GM23248 (cell line): ENCODE measurements at places on chromosomes 11 and 22. TPM values are rescaled to one million over a fixed set of nuclear protein-coding genes. Genes with fewer than 3 reads are reported as not detected.
A peak's percentile ranks its signal among the peaks of the same experiment; 100 is the strongest.

DNA sequence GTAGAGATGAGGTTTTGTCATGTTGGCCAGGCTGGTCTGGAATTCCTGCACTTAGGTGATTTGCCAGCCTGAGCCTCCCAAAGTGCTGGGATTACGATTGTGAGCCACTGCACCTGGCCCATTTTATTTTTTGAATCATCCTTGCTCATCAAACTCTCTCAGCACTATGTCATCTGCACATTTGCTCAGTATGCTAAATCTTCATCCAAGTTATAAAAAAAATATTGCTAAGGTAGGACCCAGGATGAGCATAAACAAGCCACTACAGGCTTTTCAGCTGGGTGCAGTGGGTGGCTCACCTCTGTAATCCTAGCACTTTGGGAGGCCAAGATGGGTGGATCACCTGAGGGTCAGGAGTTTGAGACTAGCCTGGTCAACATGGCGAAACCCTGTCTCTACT is 510.1 kb upstream of the LARGE1 start:
- DNase-seq, result no peak

GRCh38 chr11:134257101-134257500 is 3.7 kb downstream of the ACAD8 start:
- no peak for DNase-seq

DNA sequence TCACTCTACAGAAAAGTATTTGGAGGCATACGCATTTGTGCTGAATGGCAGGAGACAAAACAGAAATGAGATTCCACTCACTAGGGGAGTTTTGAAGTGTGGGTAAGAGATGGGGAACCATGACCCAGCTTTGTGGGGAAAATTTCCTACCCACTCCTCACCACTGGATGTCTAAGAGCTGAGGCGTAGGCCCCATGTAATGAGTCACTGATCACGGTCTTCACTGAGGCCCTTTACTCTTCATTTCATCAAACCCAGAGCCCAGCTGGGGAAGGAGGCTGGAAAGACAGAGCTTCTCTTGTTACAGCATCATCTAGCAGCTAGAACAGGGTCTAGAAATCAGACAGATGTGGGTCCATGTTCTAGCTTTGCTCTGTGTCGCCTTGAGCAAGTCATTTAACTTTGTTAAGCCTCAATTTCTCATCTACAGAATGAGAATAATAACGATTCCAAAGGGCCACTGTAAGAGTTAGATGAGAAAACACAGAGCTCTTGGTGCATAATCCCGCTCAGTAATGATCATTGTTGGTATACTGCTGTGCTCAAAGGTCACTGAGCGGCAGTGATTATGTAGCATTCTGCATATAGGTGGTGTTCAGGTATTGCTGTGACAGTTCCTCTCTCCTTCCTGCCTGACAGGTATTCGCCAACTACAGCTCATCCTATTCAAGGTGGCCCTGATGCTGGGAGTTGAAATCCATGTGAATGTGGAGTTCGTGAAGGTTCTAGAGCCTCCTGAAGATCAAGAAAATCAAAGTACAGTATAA is 97.2 kb downstream of the MICAL2 start:
- DNase-seq, result peak; percentile 66

GRCh38 chr11:38456371-38456770 is 1858.3 kb upstream of the RAG2 start:
- no peak for DNase-seq

DNA sequence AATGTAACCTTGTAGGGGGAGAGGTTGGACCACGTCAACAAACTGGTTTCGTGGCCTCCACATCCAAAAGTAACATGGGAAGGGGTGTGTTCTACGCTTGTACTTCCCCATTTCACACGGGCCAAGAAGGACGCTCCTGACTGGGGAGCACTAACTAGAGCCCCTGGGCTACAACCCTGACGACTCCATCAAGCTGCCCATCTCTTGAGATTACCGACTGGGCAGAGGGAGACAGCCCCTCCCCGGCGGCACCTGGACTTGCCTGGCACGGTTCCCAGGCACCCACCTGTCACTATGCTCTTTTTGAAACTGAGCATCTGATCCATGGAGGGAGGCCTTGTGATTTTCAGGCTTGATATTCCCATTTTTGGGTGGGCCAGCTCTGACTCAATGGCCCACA is 68.5 kb downstream of the SHANK2 start:
- DNase-seq, result no peak

GRCh38 chr11:116112087-116112935 is 608.1 kb upstream of the CADM1 start:
- no peak for DNase-seq

GRCh38 chr11:95829580-95830259 is 39.4 kb downstream of the CEP57 start:
- peak; percentile 62 for DNase-seq

DNA sequence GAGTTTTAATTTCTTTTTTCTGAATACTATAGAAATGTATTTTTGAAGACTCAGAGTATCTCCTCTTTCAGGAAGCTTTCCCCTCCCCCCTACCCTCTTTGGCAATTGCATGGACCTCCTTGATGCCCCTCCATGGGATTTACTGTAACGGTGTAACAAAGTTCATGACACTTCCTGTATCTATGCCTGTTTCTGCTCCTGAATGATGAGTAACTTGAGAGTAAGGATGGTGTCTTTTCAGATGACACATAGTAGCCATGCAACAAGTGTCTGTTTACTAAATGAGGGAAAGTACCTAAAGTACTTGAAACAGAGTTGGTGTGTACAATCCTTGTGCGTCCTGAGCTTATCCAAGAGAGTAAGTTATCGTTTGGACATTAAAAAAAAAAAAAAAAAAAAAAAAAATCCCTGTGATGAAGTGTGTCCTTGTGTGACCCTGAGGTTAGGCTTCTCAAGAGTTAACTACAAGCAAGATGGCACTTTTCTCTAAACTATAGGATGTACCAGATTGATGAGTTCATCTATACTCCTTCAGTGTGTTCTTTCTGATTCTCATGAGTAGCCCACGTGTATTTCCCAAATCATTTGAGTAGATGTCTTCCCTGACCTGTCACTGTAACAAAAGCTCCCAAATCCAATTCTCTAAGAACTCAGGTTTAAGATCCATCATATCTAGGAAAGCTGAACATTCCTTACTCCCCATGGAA is 7.4 kb downstream of the ETS1 start:
- DNase-seq, result peak; percentile 72

DNA sequence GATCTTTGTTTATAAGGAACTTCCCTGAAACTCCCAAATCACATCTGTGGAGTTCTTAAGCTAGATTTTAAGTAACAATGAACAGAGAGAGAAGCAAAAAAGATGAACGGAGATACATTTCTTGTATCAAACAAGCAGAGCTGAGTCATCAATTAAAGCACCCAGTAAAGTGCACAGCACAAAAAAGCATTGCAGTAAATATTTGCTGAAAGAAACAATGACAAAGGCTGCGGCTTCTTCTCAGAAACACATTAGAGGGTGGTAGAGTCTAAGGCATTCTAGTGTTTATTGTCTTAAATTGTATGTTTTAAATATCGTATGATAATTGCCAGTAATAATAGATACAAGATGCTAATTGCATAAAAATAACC is 941.6 kb upstream of the CHORDC1 start:
- DNase-seq, result no peak

GRCh38 chr11:18749681-18750319 is 23.8 kb upstream of the IGSF22 start:
- DNase-seq, result peak; percentile 85

DNA sequence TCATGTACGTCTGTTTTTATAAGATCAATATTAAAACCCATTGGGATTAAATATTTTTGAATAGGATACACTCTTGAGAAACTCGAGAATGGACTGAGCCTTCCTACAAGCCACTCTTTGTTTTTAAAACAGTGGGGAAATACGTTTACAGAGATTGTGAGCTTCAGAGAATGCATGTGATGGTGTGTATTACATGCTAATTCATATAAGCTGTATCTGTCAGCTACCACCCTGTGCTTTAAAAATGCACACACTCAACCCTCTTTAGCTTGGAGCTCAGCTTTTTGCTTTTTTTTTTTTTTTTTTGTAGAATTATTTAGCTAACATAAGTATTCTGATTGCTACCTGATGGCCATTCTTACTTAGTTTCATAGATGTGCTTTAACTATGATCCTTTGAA is 46.3 kb upstream of the ASPHD2 start:
- DNase-seq, result no peak

DNA sequence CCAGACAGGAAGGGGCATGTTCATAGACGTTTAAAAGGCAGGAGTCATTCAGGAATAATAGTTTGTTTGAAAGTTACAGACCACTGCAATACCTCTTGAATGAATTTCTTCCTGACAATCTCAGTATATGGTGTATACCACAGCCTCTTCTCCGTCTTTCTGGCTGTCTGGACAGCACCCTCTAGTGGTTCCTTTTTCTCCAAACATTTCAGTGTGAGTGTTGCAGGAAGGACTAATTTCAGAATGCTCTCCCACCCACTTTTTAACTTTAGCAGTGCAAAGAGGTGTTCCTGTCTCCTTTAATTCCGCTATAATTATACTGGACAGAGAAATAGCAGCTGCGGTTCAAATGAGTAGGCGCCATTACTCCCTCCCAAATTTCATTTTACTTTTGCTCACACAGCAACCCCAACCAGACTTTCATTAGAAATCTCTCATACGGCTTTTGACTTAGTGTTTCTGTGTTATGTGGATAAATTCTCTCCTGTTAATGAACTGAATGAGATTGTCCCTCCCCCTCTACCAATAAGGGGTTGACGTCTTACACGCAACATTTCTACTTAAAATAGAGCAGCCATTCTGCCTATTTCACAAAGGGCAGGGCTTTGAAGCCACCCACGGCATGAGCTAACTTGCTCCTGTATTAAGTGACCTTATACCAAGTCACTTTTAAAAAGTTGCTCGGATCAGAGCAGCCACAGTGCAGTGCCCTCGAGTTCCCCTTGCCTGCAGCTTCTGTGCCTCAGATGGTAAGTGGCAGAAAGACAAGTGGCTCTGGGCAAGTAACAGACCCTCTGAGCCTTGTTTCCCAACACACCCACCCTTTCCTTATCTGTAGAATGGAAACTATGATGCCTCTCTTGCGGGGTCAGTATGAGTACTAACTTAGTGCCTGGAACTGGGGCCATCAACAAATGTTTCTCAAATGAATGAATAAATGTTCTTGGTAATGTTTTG is 368.6 kb downstream of the OPCML start:
- peak; percentile 62 for DNase-seq

DNA sequence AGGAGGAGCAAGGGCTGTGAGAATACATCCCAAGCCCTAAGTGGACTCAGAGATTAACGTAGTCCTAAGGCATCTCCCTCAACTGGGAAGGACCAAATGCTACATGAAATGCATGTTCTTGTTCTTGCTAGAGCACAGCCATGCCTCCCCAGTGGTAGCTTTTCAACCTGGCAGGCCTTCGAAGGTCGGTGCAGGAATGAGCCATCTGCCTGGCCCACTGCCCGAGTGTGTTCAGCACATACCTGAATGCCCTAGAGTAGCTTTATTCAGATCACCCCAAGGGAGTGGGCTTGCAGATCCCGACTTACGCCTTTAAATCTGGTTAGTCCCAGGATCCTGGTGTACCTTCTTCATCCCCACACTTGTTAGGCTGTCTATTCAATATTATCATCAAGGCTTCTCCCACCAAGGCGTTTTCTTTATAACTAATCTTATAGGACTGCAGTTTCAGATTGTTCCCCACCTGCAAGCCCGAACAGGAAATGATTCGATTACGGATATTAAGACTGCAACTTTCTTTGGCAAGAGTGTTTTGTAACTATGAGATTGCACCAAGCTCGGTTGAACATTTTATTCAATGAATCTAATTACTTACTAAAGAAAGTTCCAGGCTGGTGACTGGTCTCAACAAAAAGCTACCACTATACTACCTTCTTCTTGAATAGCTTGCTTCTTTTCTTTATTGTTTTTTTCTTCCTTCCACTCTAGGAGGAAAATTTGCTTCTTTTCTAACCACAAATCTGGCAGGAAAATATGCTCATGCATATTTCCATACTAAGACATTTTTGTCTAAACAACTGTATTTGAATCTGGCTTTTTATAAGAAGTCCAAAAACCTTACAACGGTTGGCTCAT is 115.6 kb downstream of the SGSM3 start:
- peak; percentile 53 for DNase-seq

- no peak for DNase-seq
Observed at GRCh38 chr11:90908074-90908473, 685.2 kb upstream of the CHORDC1 start.

GRCh38 chr22:33772745-33773144 is 147.5 kb downstream of the LARGE1 start:
- DNase-seq, result no peak

GRCh38 chr11:1922481-1923081 is 3.1 kb downstream of the TNNT3 start:
- DNase-seq, result no peak

DNA sequence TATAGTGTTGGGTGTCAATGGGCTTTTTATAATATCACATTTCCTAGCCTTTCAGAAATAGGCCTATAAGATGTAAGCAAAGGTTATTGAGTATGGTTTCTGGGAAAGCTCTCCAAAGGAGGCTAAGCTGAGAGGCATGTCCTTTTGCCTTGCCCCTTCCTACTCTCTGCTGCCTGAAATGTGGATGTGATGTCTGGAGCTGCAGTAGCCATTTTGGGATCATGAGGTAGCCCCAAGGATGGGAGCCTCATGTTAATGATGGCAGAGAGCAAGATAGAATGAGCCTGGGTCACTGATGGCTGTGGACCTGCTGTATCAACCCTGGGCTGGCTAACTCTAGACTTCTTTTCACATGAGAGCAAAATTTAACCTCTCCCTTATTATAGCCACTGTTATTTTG is 29.0 kb downstream of the RPS6KA4 start:
- no peak for DNase-seq

DNA sequence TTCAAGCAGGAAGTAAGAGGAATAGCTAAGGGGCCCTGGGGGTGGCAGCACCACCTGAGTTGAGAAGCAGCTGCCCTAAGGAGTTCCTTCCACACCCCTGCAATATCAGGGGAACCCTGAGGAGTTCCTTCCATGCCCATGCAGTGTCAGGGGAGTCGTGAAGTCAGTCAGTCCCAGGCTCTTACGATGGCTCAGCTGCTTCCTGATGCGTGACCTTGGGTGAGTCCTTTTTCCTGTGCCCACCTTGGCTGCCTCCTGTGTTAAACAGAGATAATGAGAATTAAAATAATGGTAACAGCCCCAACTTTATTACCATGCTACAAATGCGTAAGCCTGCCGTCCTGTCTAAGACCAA is 181.1 kb downstream of the MIAT start:
- DNase-seq, result no peak

GRCh38 chr11:100903284-100903683 is 216.2 kb downstream of the ARHGAP42 start:
- DNase-seq, result peak; percentile 15

GRCh38 chr11:1116104-1116503 is 41.4 kb downstream of the MUC2 start:
- DNase-seq, result no peak

The IGF2 gene
- total RNA-seq, result not detected in 2 replicates

The C11orf42 gene
- not detected in 2 replicates for total RNA-seq

The CALCB gene
- not detected in 2 replicates for total RNA-seq

The KRTAP5-9 gene
- total RNA-seq, result not detected in 2 replicates

The NDUFS8 gene
- 114 and 117 TPM in 2 replicates for total RNA-seq

The PGA5 gene
- not detected in 2 replicates for total RNA-seq

The NCR3LG1 gene
- total RNA-seq, result 1.3 and 5.1 TPM in 2 replicates

The DCUN1D5 gene
- total RNA-seq, result 76.0 and 87.6 TPM in 2 replicates

The TTC36 gene
- total RNA-seq, result 1.1 TPM in 1 of 2 replicates, not detected in the other

The INPPL1 gene
- 68.0 and 70.6 TPM in 2 replicates for total RNA-seq

The POLR2F gene
- total RNA-seq, result 15.6 and 71.4 TPM in 2 replicates

The SLC22A8 gene
- total RNA-seq, result not detected in 2 replicates
